Progenitor cell of endocrine pancreas (in vitro differentiated cells): ENCODE measurements at places on chromosomes 12 and 14. TPM values are rescaled to one million over a fixed set of nuclear protein-coding genes. Genes with fewer than 3 reads are reported as not detected.

The PA2G4 gene
- 103 and 106 TPM in 2 replicates for total RNA-seq

The CLBA1 gene
- total RNA-seq: 20.1 and 20.8 TPM in 2 replicates

The GLIPR1L2 gene
- total RNA-seq: 0.29 and 0.64 TPM in 2 replicates

The KRT75 gene
- not detected in 2 replicates for total RNA-seq

The CD163 gene
- total RNA-seq: 1.7 and 2.0 TPM in 2 replicates

The MGST1 gene
- total RNA-seq: 198 and 201 TPM in 2 replicates

GRCh38 chr12:75130811-75131210 lies 78.8 kb downstream of the KCNC2 start:
- no peaks in the 10 kb centered on the region for H3K36me3 ChIP-seq
- no peak overlapping the region for H3K27ac ChIP-seq
- H3K27me3 ChIP-seq: no peaks in the 10 kb centered on the region
- peaks cover 11% of the 10 kb centered on the region for H3K4me1 ChIP-seq
- no peak for DNase-seq

GRCh38 chr12:62793256-62794217 lies 141.4 kb downstream of the PPM1H start:
- peaks cover 2% of the 10 kb centered on the region for H3K36me3 ChIP-seq
- peak overlapping the region; percentile 76 for H3K27ac ChIP-seq
- H3K4me1 ChIP-seq: peaks cover 24% of the 10 kb centered on the region
- peak; percentile 66 for DNase-seq
- H3K27me3 ChIP-seq: peaks cover 8% of the 10 kb centered on the region

- no peak for DNase-seq
- H3K27me3 ChIP-seq: no peaks in the 10 kb centered on the region
- no peak overlapping the region for H3K27ac ChIP-seq
- no peaks in the 10 kb centered on the region for H3K36me3 ChIP-seq
- H3K4me3 ChIP-seq: no peak overlapping the region
Measured at GRCh38 chr12:95629392-95629791, 78.1 kb upstream of the USP44 start.

DNA sequence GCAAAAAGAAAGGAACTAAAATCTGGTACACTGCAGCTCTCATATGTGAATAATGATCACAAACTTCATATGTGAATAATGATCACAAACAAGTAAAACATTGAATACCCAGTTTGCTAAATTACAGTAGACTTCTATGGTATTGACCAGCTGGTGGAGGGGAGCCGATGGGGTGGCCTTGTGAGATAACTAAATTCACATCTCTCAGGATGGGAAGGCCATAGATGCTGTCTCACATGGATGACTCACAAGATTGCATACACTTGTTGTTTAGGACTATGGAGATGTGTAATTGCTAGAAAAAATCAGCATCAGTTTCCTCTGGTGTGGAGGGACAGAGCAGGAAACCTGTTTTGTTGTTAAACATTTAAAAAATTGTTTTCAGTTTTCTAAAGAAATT lies 49.2 kb downstream of the ACACB start:
- no peaks in the 10 kb centered on the region for H3K4me1 ChIP-seq
- H3K36me3 ChIP-seq: peaks cover 11% of the 10 kb centered on the region
- peak overlapping the region; percentile 56 for H3K27ac ChIP-seq
- no peak for DNase-seq
- no peak overlapping the region for H3K4me3 ChIP-seq

DNA sequence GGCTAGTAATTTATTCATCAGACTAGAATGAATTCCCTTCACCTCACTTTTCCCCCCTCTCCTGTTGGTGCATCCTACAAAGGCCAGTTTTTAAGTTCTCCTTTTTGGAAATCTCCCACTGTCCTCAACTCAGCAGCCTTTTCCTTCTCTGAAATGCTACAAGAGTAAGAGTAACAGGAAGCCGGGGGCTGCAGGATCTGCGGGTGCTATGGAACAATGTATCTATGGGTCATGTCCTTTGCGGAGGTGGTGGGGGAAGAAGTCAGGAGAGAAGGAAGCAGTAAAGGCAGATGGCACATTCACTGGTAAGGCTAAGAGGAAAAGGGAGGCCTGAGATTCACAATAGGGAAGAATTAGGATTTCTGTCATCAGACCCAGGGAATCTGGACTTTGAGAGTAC lies 22.2 kb upstream of the TESC start:
- no peaks in the 10 kb centered on the region for H3K36me3 ChIP-seq
- H3K27ac ChIP-seq: no peak overlapping the region
- no peak for DNase-seq
- H3K4me1 ChIP-seq: peaks cover 1% of the 10 kb centered on the region
- peaks cover 2% of the 10 kb centered on the region for H3K27me3 ChIP-seq
- no peak overlapping the region for H3K4me3 ChIP-seq

- peaks cover 12% of the 10 kb centered on the region for H3K4me1 ChIP-seq
- no peak overlapping the region for H3K4me3 ChIP-seq
- H3K36me3 ChIP-seq: no peaks in the 10 kb centered on the region
- DNase-seq: no peak
Measured at GRCh38 chr12:3152011-3152511, 74.9 kb downstream of the TSPAN9 start.

DNA sequence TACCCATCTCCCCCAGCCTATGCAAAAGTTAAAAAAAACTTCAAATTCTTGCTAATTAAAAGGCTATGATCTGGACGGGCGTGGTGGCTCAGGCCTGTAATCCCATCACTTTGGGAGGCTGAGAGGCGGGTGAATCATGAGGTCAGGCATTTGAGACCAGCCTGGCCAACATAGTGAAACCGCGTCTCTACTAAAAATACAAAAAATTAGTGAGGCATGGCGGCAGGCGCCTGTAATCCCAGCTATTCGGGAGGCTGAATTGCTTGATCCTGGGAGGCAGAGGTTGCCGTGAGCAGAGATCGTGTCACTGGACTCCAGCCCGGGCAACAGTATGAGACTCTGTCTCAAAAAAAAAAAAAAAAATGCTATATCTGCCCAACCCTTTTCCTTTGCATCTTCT lies 925.4 kb downstream of the GALC start:
- no peaks in the 10 kb centered on the region for H3K4me1 ChIP-seq
- H3K36me3 ChIP-seq: no peaks in the 10 kb centered on the region
- H3K27me3 ChIP-seq: no peaks in the 10 kb centered on the region
- no peak overlapping the region for H3K27ac ChIP-seq
- no peak for DNase-seq

DNA sequence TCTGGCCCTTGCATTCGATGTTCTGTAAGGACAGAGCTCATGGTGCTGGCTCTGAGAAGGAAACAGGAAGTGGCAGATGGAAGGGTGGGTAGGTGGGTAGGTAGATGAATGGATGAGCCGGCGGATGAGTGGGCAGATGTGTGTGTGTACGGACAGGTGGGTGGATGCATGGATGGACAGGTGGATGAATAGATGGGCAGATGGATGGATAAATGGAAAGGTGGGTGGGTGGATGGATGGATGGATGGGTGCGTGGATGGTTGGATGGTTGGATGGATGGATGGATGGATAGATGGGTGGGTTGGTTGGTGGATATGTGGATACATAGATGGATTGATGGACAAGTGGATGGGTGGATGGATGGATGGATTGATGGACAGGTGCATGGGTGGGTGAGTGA lies 27.6 kb upstream of the PPP1R13B start:
- no peaks in the 10 kb centered on the region for H3K27me3 ChIP-seq
- H3K36me3 ChIP-seq: no peaks in the 10 kb centered on the region
- H3K4me1 ChIP-seq: peaks cover 12% of the 10 kb centered on the region
- no peak overlapping the region for H3K27ac ChIP-seq
- DNase-seq: no peak
- no peak overlapping the region for H3K4me3 ChIP-seq

DNA sequence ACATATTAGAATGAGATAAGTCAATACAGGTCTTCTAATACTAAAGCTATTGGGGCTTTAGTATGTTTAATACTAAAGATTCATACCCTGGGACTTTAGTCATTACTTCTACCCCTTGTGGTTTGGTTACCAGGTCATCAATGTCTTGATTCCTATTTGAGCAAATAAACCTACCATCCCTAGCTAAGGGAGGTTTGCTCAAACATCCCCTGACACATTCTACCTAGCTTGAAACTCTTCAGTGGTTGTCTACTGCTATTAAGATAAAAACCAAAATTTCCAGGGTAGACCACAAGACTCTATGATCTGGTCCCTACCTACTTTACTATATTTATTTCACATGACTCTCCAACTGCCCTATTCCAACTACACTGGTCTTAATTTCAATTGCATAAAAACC lies 7.3 kb upstream of the C2CD5 start:
- H3K27me3 ChIP-seq: no peaks in the 10 kb centered on the region
- no peak for DNase-seq
- no peak overlapping the region for H3K27ac ChIP-seq
- peaks cover 12% of the 10 kb centered on the region for H3K36me3 ChIP-seq
- H3K4me1 ChIP-seq: peaks cover 7% of the 10 kb centered on the region

- H3K36me3 ChIP-seq: no peaks in the 10 kb centered on the region
- H3K27me3 ChIP-seq: no peaks in the 10 kb centered on the region
- H3K27ac ChIP-seq: peak overlapping the region; percentile 16
- H3K4me1 ChIP-seq: peaks cover 10% of the 10 kb centered on the region
- no peak for DNase-seq
- no peak overlapping the region for H3K4me3 ChIP-seq
Measured at GRCh38 chr14:92753250-92753649, 4.8 kb upstream of the LGMN start.

DNA sequence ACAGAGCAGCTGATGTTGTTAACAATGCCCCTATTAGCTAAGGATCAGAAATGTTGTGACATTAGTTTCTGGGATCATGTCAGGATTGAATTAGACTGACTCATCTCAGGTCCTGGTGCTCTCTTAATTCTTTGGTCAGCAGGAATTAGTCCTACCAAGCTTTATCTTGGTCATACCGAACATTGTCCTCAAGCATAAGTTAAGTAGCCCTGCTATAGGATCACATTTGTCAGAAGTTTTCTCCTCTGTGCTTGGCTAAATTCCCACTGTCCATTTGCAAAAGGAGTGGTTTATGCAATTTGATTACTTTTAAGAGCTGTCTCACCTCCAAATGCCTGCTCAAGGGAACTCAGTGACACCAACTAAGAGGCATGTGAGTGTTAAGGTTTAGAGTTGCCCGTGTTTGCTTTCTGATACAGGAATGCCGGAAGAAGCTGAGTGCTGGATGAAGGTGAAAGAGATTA lies 48.4 kb upstream of the IFNG-AS1 start:
- no peak overlapping the region for H3K4me3 ChIP-seq
- H3K36me3 ChIP-seq: no peaks in the 10 kb centered on the region
- H3K27ac ChIP-seq: no peak overlapping the region
- no peak for DNase-seq

DNA sequence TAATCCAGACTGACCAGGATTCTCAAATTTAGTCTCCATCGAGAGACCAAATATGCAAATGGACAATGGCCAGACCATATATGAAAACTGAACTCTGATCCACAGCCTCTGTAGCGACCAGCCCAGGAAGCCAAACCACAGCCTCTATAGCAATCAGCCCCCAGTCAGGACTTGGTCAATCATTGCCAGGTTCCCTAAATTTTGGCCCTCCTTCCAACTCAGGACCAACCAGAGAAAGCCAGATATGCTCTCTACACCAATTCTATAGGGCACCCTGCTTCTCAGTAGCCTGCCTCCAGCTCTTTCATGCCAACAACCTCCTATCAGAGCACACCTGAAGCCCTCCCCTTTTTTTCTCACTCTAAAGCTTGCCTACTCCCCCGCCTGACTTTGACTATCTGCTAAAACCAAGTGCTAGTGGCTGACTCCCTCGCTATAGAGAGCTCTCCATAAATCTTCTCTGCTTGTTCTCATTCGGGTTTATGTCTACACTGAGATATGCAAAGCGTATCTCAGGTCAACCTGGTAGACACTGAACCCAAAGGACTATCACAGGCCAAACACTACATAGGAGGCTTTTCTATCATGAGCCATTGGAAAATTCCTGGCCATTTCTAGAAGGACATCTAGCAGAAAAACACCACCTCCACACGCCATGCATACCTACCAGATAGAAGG lies 110.5 kb upstream of the FUT8 start:
- H3K4me1 ChIP-seq: peaks cover 48% of the 10 kb centered on the region
- no peak overlapping the region for H3K4me3 ChIP-seq
- H3K36me3 ChIP-seq: no peaks in the 10 kb centered on the region
- H3K27ac ChIP-seq: peak overlapping the region; percentile 23

- no peak overlapping the region for H3K4me3 ChIP-seq
- no peaks in the 10 kb centered on the region for H3K36me3 ChIP-seq
- no peak for DNase-seq
- no peaks in the 10 kb centered on the region for H3K27me3 ChIP-seq
- H3K4me1 ChIP-seq: no peaks in the 10 kb centered on the region
Measured at GRCh38 chr12:47433876-47434275, 272.0 kb downstream of the RPAP3 start.

- no peak for DNase-seq
- H3K36me3 ChIP-seq: peaks cover 9% of the 10 kb centered on the region
- H3K4me1 ChIP-seq: no peaks in the 10 kb centered on the region
- H3K27ac ChIP-seq: no peak overlapping the region
Measured at GRCh38 chr12:46788072-46788887, 37.5 kb downstream of the SLC38A4 start.

GRCh38 chr14:93081876-93082570 lies 33.7 kb downstream of the ITPK1 start:
- H3K36me3 ChIP-seq: no peaks in the 10 kb centered on the region
- no peaks in the 10 kb centered on the region for H3K27me3 ChIP-seq
- H3K4me3 ChIP-seq: no peak overlapping the region

- no peak overlapping the region for H3K4me3 ChIP-seq
- H3K4me1 ChIP-seq: no peaks in the 10 kb centered on the region
- peaks cover 22% of the 10 kb centered on the region for H3K36me3 ChIP-seq
- H3K27ac ChIP-seq: no peak overlapping the region
- no peaks in the 10 kb centered on the region for H3K27me3 ChIP-seq
Measured at GRCh38 chr12:111454716-111455447, 49.2 kb downstream of the SH2B3 start.

DNA sequence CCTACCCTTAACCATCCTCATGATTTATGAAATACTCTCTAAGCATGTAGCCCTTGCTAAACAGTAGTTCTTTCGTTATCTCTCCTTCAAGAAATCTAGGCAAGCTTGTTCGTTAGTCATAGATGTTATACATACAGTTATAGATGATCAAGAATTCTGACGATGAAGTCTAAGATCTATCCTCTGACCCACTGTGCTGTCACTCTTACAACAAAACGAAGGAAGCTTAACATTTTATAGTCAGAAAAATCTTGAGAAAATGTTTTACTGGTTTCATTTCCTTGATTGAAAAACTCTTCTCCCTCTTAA lies 68.9 kb downstream of the SPPL3 start:
- DNase-seq: no peak
- peak overlapping the region; percentile 49 for H3K27ac ChIP-seq
- no peak overlapping the region for H3K4me3 ChIP-seq
- no peaks in the 10 kb centered on the region for H3K27me3 ChIP-seq

DNA sequence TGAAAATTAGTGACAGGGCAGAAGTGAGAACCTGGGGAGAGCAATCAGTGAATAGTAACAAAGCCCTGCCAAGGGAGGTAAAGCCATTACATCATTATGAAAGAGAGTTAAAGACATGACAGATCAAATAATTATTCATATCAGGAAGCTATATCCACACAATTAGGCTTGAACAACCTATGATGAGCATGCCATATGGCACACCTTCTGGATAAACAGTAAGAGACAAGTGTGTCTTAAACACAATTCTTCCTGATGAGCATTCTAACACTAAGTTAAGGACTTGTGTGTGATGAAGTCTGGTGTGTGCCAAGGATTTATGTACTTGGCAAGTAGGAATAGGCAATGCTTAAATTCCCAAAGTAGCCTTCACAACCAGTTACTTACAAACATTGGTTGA lies 76.1 kb downstream of the GALNT4 start:
- H3K27me3 ChIP-seq: no peaks in the 10 kb centered on the region
- peaks cover 18% of the 10 kb centered on the region for H3K36me3 ChIP-seq
- peaks cover 23% of the 10 kb centered on the region for H3K4me1 ChIP-seq
- H3K4me3 ChIP-seq: no peak overlapping the region
- no peak overlapping the region for H3K27ac ChIP-seq
